ENCODE measurements at places on chromosomes 16 and 17.

GRCh38 chr16:70703041-70703834, 17.4 kb upstream of the MTSS2 start:
- no peak for DNase-seq

GRCh38 chr17:27355419-27355818, 61.5 kb downstream of the WSB1 start:
- DNase-seq: no peak

- peak; percentile 52 for DNase-seq
Observed at GRCh38 chr17:76240461-76241203, at the start of gene RNF157. Gene RNF157 (minus strand): TSS chr17:76240493. CDS start chr17:76240240, 253 bp downstream.

DNA sequence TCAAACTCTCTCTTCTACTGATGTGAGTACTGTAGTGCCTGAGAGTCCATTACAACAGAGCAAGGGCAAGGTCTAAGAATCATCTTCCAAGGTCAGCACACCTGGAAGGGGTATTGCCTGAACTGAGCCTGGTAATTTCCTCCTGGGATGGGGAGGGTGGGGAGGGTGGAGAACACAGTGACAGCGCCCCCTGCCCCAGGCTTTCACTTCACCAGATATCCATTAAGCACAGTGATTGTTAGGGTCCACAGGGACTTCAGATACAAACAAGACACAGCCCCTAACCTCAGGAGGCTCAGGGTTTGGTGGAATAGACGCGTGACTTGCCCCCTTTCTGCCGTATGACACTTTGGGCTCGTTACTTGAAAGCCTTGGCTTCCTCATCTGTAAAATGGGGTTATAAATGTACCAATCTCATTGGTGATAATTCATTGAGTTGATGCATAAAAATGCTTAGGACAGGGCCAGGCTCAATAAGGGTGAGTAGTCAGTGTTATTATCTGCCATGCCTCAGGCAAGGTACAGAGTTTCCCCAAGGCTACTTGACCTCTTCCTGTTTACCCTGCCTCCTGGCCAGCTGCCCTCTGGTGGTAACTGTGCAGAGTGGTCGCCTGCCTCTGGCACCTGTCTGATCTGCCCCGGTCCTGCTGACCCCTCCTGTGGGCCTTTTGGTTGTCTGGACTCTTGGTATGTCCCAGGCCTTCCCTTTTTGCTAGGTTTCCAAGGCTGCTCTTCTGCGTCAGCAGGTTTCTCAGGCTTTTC, 13.1 kb upstream of the BRD7 start:
- DNase-seq: no peak

- DNase-seq: no peak
Observed at GRCh38 chr16:83530293-83530692, 277.5 kb upstream of the HSBP1 start.

DNA sequence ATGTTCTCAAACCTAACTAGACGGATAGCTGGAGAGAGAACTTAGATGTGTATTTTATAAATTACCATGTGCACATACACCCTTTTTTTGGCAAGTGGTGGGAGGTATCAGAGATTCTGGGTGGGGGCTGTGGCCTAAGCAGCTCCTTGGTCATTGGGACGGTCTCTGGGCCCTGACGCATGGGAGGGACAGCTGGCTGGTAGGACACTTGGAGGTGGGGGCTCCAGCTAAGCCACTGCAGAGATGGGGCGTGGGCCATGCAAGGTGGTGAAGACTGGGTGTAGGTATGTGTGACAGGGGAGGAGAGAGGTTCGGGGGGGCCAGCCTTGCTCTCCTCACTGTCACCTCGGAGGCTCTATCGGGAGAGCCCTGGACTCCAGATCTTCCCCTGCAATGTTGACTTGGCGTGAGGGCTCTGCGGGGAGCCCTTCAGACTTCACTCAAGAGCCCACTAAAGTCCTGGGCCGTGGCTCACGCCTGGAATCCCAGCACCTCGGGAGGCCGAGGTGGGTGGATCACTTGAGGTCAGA, 17.1 kb downstream of the C1QTNF1 start:
- DNase-seq: no peak

- peak; percentile 40 for DNase-seq
Observed at GRCh38 chr16:2178321-2179106, 17.9 kb downstream of the CASKIN1 start.

DNA sequence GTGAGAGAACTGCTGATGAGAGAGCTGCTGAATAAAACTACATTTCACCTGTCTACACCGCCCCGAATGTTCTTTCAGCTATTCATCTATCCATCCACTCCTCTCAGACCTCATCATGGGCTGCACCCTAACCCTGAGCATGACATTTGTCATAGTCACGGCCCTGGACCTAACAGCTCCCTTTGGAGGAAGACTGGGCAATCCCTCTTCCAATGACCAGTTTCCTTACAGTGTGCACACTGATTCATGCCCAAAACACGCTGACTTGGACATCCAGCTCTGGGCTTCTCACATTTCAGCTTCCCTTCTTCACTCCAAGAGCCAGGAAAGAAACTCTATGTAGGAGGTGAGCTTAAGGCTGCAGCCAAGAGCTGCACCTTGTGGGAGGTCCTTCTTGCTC, 41.8 kb upstream of the ARL4D start:
- no peak for DNase-seq

Data from T-helper 2 cell (primary cell).